ENCODE measurements at places on chromosomes 12 and 14. TPM values are rescaled to one million over a fixed set of nuclear protein-coding genes. Genes with fewer than 3 reads are reported as not detected.

Gene PTPRQ
- 17.6 TPM for total RNA-seq

Gene PMCH
- not detected for total RNA-seq

Gene DTX3
- total RNA-seq: 32.5 TPM

Gene NAA30
- total RNA-seq: 26.1 TPM

Gene MGP
- total RNA-seq: 287 TPM

DNA sequence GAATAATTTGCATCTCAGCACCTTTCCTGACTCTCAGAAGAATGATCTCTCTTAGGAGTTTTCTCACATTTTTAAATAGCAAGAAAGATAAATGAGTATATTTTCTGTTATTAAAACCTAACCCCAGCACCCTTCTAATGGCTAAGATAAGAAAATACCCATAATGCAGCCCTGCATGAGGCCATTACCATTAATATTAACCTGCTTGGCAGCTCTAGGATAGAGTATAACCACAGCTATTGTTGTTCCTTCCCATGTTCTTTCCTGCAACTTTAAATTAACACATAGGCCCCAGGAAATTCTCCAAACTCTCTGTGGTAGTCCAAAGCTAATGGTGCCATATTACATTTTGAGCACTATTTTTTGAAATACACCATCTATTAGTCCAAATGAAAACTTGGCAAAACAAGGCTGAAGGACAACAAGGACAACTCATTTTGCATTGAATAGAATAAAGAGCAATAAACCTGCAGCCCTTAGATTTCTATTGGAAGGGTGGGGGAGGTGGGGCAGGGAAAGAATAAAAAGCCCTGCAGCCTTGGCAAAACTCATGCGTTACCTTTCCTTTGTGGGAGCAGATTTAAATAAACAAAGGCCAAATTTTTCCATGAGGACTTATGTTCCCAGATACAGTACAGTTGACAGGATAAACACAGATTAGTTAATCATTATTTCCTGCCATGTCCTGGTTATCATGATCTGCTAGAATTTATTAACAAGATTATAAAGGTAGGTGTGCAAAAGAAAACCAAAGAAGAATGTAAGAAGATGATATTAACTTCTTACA, 46.9 kb downstream of the BTG1 start:
- DNase-seq: no peak
- H3K36me3 ChIP-seq: no peaks in the 10 kb centered on the region
- H3K4me3 ChIP-seq: no peak overlapping the region
- H3K27me3 ChIP-seq: no peaks in the 10 kb centered on the region

DNA sequence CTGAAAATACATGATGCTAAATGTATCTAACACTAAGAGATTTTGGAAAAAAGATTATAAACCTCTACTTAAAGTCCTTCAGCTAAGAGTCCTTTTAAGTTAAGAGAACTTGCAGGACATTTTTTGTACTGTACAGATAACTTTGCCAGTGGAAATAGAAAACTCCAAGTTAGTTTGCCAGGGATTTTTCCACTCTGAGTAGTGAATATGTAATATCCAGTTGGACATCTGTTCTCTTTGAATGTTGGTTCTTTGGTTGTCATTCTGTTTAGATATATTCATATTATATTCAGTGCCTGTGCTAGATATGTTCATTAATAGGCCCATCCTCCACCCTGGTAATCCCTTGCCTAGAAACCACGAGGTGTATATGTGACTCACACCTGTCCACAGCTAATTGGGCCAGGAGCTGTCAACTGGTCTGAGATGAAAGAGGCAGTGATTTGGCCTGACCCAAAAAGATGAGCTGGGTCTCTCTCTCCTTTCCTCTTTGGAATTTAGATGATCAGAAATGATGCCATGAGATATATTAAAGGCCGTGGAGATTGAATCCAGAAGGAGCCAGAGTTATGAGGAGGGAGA, 261.0 kb upstream of the LRIG3 start:
- no peaks in the 10 kb centered on the region for H3K36me3 ChIP-seq
- H3K4me3 ChIP-seq: no peak overlapping the region
- no peak for DNase-seq
- no peaks in the 10 kb centered on the region for H3K4me1 ChIP-seq
- H3K27ac ChIP-seq: no peak overlapping the region

- H3K36me3 ChIP-seq: no peaks in the 10 kb centered on the region
- H3K27ac ChIP-seq: no peak overlapping the region
- no peak for DNase-seq
- no peaks in the 10 kb centered on the region for H3K27me3 ChIP-seq
- H3K4me3 ChIP-seq: peak overlapping the region; percentile 35
Observed at GRCh38 chr12:92362785-92363184, 217.1 kb upstream of the BTG1 start.

GRCh38 chr12:1171657-1172408, 180.8 kb downstream of the ERC1 start:
- DNase-seq: no peak
- no peak overlapping the region for H3K4me3 ChIP-seq
- no peaks in the 10 kb centered on the region for H3K27me3 ChIP-seq
- H3K36me3 ChIP-seq: peaks cover 3% of the 10 kb centered on the region
- H3K27ac ChIP-seq: no peak overlapping the region

- H3K27ac ChIP-seq: no peak overlapping the region
- DNase-seq: no peak
- no peaks in the 10 kb centered on the region for H3K4me1 ChIP-seq
Observed at GRCh38 chr14:39621223-39621622, 189.0 kb upstream of the FBXO33 start.
